LHCN-M2 (cell line): ENCODE measurements at places on chromosomes 4 and X.

GRCh38 chrX:68829582-68830418 lies 979 bp downstream of the EFNB1 start:
- peak; percentile 10 for DNase-seq

GRCh38 chr4:8545439-8545765 lies 34.8 kb upstream of the GPR78 start:
- DNase-seq: no peak

- DNase-seq: no peak
Observed at GRCh38 chr4:82623121-82623683, 61.4 kb upstream of the TMEM150C start.

- DNase-seq: peak; percentile 21
Observed at GRCh38 chr4:55947254-55947882, 1.4 kb upstream of the CEP135 start.

GRCh38 chr4:75229806-75230570 lies 284.2 kb downstream of the RCHY1 start:
- DNase-seq: no peak

- DNase-seq: no peak
Observed at GRCh38 chr4:88729146-88729760, 31.6 kb upstream of the NAP1L5 start.

DNA sequence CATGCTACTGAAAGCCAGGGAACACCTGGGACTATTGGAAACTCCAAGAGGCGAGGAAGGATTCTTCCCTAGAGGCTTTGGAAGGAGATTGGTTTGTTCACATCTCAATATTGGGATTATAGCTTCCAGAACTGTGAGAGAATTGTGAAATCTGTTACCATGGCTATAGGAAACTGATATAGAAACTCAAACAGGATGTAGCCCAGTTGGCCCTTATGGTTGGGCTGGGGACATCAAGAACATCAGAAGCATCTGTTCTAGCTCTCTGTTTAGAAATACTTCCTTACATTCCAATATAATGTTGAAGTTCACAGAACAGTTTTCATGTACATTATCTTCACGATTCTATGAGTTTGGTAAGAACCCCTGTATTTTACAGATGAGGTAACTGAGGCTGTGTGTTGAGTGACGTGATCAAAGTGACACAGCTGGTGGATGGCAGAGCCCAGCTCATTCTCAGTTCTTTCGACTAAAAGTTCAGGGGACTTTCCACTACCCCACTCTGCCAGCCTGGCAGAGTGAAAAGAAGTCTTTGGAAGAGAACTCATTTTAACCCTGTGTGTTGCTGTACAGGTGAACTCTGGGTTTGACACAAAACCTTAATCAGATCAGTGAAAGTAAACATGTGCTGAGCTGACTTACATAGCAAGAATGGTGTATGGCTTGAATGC lies 183.0 kb downstream of the GBA3 start:
- no peak for DNase-seq

DNA sequence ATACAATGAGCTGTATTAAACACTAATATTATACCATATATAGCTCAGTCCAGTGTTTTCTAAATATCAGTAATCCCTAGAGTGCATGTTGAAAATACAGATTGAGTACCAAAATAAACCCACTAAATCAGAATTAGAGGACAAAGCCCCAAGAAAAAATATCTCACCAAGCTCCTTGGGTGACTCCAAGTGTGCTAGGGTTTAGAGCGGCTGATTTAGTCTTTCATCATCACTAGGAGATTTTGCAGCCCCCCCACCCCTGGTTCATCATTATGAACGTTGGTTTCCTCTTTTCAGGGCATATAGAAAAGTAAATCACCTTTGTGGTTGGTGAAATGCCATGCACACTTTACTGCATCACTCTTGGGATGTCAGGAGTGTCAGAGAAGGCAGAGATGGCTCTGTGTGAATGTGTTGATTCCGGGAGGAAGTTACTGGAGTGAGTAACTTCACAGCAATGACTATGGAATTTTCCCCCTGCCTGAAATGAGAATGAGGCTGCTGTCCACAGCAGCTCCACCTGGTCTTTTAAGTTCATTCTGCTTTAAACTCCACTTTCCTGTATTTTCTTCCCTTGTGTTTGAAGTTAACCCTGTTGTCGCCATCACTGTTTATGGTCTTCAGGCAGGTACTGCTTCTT lies 25.2 kb upstream of the ANAPC4 start:
- DNase-seq: peak; percentile 64
